ENCODE measurements at places on chromosomes 7 and 10.

- DNase-seq: peak; percentile 60
Observed at GRCh38 chr10:71761105-71761511, 12.2 kb downstream of the VSIR start.

DNA sequence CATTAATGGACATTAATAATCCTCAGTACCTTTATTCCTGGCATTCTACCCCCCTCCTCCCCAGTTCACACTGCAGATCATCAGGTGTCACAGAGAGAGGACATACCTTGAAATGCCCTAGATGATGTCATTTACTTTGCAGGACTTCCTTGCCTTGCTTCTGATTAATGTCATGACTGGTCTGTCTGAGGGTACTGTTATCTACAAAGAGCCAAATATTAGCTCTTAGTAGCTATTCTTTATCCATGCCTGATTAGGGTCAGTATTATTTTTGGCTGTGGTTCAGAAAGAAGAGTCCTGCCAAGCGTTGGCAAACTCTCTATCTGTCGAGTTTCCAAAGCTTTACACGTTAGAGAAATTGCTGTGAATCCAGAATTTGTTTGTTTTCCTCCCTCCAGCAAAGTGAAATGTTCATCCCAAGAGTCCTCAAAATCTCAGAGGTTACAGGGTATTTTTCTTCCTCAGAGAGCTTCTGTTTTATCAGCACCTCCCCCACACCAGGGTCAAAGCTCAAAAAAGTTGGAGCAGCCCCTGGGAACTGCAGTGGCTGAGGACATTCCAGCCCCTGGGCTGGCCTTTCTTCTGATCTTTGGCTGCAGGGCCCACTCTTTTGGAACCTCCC lies 12.6 kb downstream of the SCD start:
- DNase-seq: no peak

DNA sequence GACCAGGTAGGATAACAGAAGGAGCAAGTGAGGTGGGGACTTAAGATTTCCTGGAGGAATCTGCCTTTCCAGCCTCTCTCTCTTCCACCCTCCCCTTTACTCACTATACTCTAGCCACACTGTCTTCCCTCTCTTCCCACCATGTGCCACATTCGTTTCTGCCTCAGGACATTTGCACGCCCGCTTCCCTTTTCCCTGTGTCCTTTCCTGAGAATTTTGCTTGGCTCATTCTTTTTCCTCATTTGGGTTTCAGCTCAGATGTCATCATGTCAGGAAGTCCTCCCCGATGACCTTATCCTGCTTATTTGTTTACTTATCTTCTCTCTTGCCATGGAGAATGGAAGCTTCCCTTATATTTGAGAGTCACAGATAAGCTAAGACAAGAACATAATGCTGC lies 363.8 kb downstream of the PRPF18 start:
- no peak for DNase-seq

- DNase-seq: no peak
Observed at GRCh38 chr10:91319336-91319735, 90.8 kb upstream of the HECTD2 start.

DNA sequence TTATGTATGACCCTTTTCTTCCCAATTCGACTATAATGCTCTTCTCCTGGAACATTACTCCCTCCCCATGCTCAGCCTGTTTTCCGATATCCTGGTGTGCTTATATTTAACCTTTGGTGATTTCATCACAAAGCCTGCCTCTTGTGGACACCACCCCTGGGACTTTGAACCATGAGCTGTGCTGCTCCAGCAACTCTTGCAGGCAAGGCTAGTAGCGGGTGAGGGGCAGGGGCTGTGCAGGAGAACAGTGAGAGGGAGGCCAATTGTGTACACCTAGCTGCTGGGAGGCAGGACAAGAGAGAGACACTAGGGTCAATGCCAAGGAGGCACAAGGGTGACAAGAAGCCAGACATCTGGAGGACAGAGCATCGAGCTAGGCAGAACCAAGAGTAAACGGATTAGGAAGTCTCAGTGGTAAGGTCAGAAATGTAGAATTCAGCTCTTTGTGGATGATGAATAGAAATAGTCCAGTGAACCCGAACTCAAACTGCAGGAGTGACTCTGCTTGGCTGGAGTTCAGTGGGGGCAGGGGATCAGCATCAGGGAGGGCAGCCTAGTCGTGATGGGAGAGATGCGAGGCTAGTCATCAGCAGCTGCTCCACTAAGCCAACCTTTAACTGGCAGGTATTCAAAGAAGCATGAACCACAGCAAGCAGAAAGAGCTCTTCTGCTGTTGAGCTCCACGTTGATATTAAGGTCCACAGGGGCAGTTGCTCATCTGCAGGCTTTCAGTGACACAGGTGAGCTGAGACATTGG lies 31.0 kb upstream of the MKI67 start:
- no peak for DNase-seq

DNA sequence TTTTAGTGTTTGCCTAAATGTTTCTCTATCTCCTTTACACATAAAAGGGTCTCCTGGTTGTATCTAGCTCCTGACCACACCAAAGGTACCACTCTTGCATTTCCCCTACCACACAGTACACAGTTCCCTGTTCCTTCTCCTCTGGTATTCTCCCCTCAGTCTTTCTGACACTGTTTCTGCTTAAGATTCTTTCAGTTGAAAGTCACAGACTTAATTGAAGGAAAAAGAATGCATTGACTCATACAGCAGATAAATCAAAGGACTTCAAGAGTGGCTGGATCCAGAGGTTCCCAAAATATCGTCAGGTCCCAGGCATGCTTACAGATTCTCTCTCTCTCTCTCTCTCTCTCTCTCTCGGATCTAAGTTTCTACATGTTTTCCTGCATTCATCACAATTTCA lies 185.6 kb upstream of the LRGUK start:
- DNase-seq: no peak

DNA sequence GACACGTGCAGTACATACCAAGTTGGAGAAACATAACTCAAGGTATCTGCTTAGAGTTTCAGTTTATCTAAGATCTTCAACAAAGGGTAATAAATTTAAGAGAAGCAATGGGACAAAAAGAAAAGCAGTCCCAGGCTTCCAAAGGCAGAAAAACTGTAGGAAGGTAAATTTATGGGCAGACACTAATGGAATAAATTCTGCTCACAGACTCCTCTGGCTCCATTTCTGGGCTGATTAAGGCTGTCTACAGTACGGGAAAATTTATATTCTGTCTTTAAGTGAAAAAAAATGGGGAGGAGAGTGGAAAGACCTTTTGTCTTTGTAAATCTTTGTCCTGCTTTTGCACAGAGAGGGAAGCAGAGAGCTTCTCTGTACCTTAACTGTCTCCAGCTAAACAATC lies 587.5 kb upstream of the IGFBP3 start:
- no peak for DNase-seq

DNA sequence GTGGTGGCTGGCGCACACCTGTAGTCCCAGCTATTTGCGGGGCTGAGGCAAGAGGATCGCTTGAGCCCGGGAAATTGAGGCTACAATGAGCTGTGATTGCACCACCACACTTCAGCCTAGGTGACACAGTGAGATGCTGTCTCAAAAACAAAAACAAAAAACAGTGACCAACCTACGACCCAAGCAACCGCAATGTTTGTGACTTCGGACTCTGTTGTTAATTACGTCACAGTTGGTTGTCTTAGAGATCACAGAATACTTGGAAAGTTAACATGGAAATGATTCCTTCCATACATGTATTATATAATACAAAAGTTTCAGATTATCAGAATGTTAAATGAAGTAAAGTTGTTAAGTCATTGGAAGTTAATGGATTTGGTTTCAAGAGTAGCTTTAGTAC lies 106.2 kb downstream of the REEP3 start:
- DNase-seq: no peak

DNA sequence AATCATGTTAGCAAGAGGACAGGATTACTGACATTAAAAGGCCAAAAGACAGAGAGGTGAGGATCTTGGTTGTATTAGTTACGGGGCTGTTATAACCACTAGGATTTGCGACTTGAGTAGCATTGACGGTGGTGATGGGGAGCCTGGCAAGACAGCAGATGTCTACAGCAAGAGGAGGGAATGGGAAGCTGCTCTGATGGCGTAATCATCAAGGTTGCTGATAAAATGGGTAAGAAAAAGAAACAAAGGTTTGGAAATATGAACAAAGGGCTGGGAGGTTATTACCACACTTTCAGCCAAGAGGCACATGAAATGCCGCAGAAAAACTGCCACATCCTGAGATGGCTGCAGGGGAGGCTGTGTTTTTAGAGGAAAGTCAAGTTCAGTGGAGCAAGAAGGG lies 33.9 kb downstream of the TMEM229A start:
- no peak for DNase-seq

DNA sequence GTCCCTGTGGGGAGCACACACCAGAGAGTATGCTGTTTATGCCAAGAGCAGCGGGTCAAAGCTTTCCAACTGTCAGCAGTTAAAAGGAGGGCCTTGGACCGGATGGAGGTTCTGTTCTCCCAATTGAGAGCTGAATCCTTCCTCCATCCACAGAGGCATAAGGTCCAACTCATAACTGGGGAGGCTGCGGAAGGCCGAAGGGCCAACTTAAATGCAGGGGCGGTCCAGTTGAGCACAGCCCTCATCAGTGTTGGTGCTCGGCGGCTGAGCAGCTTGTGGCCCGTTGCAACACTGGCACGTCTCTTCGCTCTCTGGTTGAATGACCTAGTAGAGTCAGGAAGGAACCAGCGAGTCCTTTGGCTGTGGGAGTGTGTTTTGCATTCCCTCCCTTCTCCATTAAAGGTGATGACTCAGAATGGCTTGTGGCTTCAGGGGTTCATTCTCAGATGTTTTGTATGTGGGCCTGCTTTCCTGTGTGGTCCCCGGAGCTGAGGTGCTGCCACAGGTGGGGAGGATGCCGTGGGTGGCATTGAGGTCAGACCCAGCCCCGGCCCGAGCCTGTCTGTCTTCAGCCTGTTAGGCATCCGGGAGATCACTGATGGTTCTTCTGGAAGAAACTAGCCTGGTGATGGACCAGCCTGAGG lies 44.8 kb upstream of the DMBT1 start:
- peak; percentile 64 for DNase-seq

DNA sequence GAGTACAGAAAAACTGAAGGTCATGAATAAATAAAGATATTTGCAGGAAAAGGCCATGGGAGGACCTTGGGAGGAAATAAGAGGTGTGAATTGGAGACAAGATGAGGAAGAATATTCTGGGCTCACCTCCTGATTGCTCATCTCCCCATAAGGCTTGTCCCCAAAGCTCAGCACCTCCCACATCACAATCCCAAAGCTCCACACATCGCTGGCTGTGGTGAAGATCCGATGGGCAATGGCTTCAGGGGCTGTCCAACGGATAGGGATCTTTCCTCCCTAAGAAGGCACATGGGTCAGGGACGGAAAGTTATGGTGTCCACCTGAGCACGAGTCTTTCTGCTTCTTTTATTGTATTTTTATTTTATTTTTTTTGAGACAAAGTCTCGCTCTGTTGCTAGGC lies 12.9 kb downstream of the ZYX start:
- no peak for DNase-seq

DNA sequence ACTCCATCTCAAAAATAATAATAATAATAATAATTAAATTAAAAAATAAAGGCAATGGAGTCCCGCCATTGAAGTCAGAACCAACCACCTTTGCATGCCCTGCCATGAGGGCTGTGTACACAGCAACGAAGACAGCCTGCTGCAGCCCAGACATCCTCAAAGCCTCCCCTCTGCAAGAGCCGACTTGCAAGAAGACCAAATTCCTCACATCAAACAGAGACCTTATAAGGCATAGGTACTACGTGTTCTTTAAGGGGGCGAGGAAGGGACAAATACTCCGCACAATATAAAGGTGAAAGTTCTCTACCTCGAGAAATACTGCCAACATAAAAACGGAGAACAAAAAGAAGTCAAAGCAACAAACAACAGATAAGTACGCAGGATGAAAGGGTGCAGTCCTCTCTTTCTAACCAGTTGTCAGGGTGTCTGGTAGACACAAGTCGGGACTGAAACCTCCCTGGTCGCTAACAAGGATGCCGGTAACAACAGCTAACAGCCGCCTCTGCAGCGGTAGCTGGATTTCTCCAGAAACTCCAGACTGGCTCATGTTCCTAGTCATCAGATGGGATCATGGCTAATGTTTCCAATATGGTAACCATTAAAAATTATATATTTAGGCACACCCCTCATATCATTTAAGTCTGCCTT lies 23.6 kb downstream of the FGFR2 start:
- DNase-seq: no peak

DNA sequence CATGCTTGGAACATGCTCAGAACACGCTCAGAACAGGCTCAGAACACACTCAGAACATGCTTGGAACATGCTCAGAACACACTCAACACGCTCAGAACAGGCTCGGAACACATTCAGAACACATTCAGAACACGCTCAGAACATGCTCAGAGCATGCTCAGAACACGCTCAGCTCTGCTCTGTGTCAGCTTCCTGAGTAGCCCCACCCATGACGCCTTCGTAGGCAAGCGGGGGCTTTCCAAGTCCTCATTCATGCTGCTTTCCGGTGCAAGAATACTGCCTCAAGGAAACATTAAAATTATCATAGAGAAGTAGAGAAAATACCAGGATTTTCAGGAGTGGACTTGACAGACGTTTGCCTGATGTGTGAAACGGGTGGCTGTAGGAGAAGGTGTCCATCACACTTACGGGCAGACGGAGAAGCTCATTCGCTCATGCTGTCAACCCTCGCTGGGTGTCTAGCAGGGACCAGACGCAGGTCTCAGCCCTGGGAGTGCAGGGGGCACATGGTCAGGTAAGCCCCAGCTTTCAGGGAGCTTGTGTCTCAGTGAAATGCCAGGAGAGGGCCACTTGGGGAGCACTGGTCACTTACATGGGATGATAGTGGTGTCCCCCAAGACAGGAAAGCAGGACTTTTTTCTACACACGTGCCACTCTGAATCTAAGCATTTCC lies 24.7 kb downstream of the EN2 start:
- DNase-seq: peak; percentile 23

GRCh38 chr10:42943025-42943818 lies 133.6 kb upstream of the RET start:
- no peak for DNase-seq
